KG1 (cell line): ENCODE measurements at places on chromosomes 3 and 15.

- peak; percentile 27 for DNase-seq
Observed at GRCh38 chr3:57961828-57962447, 46.3 kb upstream of the FLNB start.

DNA sequence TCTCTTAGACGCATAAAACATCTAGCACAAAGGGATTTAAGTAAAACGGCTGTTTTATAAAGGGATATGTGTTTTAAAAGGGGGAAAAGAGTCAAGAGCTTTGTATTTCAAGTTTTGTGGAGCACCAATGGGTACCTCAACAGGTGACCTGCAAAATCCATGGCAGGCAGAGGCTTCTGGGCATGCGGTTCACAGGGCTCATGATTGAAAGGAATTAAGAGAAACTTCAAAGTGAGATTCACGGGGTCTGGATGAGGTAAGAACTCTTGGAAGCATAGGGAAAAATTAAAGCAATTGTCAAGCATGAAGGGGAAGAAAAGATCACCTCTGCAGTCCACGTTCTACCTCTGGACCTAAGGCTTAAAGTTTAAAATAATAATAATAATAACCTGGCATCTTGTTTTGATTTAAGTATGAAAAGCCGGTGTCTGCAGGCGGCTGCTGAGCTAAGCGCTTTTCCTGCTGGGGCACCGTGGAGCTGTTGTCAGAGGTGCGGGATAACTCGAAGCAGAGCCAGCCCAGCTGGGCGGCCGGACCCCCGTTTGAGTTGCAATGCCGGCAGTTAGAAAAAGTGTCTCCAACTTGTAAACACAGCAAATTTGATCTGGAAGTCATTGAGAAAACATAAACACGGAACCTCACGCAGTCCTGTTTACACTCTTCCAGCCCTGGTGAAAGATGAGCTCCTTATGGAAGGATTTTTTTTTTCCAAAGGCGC, 40.5 kb downstream of the HES1 start:
- no peak for DNase-seq

GRCh38 chr15:62334536-62334935, 169.5 kb upstream of the C2CD4B start:
- DNase-seq, result no peak

GRCh38 chr3:120449701-120450599, 842 bp downstream of the FSTL1 start:
- no peak for DNase-seq

DNA sequence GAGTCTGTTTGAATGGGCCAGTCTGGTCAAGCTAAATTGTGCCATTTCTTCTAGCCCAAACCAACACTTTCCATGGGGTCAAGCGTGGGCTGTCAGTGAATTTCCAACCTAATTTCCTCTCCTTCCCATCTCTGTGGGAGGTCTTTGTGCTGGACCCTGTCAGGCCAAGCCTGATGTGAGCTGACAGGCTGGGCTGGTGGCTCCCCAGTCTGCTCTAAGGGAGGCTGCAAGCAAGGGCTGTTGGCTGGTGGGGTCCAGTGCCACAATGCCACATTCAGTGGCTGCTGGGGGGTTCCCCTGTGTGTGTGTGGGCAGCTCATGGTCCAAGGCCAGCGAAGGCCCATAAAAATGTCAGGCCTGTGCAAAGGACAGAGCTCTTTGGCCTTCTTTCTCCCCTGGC, 216.1 kb downstream of the OPA1 start:
- no peak for DNase-seq

DNA sequence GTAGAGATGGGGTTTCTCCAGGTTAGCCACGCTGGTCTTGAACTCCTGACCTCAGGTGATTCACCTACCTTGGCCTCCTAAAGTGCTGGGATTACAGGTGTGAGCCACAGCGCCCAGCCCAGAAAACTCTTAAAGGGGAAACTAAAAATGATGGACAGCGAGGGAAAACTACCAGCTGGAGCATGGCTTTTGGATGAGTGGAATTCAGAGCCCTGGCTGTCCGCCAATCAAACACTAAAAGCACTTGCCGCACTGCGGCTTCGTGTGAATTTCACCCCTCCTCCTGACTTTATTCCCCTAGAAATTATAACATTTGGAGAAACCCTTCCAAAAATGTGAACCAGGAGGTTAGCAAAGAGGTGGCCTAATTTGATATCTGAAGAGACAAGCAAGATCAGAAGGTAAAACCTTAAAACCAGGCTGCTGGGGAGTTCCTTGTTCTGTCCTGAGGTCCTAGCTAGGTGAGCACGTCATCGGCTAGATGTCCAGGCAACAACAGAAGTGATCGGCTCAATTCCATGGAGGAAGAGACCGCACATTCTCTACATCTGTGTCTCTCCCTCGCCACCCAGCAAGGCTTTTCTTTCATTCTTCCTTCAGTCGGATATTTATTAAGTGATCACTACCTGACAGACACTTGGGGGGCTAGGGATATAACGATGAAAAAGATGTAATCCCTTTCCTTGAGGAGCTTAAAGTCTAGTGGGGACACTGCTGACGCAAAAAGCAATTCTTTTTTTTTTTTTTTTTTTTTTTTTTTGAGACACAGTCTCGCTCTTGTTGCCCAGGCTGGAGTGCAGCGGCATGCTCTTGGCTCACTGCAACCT, 1.7 kb downstream of the TM4SF19 start:
- DNase-seq, result no peak

GRCh38 chr15:39878406-39878785, 41.7 kb downstream of the GPR176 start:
- DNase-seq, result no peak

DNA sequence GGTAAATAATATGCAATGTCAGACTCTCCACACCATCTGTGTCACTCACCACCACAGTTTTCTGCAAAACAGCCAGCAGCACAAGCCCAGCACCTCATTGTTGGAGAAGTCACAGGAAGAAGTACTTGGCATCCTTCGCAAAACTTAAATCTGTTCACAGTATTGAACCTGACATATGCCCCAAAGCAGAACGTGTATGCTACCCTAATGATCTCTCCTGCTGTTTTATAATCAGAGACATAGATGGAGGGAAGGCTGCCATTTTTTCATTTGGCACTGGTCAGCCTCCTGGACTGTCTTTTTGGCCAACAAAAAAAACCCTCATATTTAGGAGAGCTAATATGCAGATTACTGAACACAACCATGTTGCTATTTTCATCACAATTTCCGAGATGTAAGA, 1272.9 kb downstream of the ROBO1 start:
- DNase-seq, result no peak

DNA sequence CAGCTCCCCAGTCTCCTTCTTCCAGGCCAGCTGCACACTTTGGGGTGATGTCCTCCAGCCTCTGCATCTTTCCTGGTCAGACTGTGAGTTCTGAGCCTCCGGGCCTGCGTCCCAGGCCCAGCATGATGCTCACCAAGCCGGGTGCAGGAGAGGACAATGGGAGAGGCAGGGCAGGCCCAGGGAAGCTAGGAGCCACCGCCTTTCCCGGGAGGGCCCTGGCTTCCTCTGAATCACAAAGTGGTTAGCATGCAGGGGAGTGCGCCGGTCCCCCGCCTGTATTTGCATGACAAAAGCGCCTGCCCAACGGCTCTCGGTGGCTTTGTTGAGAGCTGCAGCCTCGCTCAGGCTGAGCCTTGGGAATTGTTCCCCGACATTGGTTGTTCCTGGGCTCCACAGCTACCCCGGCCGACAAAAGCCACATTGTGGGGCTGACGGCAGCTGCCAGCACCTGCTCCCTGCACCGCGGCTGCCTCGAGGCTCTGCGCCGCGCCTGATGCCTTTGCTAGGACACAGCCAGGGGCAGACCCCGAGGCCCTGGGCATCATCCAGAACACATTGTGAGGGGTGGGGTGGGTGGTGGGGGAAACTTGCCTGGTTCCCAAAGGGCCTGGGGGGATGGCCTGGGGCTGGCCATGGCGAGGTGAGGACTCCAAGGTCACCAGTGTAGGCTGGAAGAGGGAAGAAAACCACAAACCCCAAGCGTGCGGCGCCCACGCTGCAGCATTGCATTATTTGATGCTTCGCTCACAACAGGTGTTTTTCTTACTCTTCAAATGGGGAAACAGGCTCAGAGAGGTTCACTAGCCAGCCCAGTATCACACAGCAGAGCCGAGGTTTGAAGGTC, 20.0 kb upstream of the KLF13 start:
- no peak for DNase-seq

GRCh38 chr3:98577178-98577895, 16.1 kb downstream of the CPOX start:
- no peak for DNase-seq

GRCh38 chr15:78682004-78682651, 41.1 kb upstream of the CHRNB4 start:
- DNase-seq, result no peak

- no peak for DNase-seq
Observed at GRCh38 chr3:141070727-141071357, 19.7 kb downstream of the SPSB4 start.

DNA sequence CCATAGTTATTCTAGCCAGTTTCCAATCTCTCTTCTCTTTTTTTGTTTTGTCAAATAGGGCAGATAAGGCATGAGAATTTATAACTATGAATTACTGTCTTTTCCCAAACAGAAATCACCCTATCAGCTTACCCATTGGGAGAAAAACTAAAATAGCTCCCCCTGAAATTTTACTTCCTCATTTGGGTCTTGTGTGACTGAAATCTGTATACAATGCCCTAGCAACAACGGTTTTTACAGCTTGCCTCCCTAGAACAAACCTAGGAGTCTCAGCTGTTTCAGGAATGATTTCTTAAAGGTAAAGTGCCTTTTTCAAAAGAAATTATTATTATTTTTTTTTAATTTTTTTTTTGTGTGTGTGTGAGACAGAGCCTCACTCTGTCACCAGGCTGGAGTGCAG, 56.8 kb downstream of the CD86 start:
- DNase-seq, result no peak

DNA sequence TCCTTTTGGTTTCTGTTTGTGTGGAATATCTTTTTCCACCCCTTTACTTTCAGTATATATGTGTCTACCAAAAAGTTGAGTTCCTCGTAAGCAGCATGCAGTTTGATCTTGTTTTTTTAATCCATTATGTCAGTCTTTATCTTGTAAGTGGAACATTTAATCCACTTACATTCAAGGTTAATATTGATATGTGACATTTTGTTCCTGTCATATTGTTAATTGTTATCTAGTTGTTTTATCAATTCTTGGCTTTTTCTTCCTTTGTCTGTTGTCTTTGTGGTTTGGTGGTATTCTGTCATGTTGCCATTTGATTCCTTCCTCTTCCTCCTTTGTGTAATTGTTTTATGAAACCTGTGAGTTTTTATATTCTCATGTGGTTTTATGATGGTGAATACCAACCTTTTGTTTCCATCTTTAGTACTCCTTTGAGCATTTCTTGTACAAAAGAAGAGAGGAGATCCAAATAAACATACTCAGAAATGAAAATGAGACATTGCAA, 43.4 kb upstream of the XCR1 start:
- DNase-seq, result no peak

DNA sequence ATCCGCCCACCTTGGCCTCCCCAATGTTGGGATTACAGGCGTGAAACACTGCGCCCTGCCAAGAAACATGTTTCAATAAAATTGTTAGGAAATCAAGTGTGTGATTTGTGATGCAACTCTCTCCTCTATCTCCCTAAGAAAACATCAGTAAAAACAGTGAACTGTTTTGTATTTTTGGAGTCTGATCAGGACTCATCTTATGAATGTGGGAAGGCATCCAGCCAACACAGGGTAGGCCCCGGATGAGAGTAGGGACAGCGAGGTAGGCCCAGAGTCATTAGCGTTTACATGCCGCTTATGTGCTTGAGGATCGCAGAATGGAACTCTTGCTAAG, 884 bp upstream of the GLYCTK start:
- no peak for DNase-seq

- no peak for DNase-seq
Observed at GRCh38 chr3:128011140-128011539, 41.1 kb upstream of the SEC61A1 start.

DNA sequence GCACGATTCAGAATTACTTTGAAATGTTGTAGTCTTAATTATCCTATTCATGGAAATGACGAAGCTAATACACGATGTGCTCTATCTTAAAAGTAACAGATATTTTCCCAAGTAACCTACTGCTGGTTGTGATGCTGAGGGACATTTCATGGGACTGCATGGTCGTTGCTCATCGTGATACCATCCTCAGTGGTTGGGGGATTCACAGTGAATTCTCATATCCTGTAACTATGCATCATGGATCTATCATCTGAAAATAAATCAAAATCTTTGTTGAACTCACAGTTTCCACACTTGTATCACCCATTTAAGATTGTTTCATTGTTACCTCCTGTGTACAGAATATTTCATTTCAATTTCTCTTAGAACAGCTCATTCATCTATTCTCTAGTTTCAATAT, 84.7 kb downstream of the OPA1 start:
- DNase-seq, result no peak

GRCh38 chr3:29754346-29754745, 473.5 kb downstream of the RBMS3 start:
- no peak for DNase-seq

GRCh38 chr15:59179717-59180116, 26.9 kb upstream of the LDHAL6B start:
- no peak for DNase-seq

GRCh38 chr3:163773136-163773535, 1305.2 kb downstream of the SI start:
- DNase-seq, result no peak

- no peak for DNase-seq
Observed at GRCh38 chr3:18010001-18010400, 267.6 kb upstream of the TBC1D5 start.

GRCh38 chr3:171284308-171285075, 175.7 kb downstream of the TNIK start:
- peak; percentile 20 for DNase-seq

DNA sequence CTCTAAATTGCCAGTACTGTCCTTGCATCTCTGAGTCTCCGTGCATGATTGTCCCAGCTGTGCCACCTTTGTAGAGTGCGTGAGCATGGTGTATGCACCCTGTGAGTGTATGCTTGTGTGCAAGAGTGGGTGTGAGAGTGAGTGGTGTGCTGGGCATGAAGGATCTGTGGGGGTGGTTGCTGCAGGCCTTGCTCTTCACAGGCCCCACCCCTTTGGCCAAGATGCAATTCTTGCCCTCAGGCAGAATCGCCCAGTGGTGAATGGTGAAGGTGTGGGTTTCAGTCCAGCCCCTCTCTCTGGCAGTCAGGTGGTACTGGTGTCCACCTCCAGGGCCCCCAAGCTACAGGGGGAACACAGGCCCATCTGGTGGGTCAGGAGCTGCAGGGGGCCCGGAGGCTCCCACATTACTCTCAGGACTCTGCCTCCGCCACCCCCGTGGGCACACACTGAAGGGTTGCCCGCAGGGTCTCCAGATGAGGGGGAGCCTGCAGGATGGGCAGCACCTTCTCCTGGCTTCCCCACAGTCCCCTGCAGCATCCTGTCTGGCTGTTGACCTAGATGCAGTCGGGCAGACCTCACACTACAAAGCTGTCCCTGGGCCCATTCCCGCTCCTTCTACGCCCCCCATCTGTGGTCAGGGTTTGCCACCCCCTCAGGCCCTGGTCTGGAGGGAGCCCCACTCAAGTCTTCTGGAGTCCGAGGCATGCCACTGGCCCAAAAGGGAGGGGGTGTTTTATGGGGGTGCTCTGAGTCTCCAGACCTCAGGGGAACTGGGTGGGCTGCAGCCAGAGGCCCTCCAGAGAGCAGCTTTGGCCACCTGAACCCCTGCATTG, 8.3 kb upstream of the ROPN1B start:
- no peak for DNase-seq
